ENCODE measurements at places on chromosomes 11 and 22.

DNA sequence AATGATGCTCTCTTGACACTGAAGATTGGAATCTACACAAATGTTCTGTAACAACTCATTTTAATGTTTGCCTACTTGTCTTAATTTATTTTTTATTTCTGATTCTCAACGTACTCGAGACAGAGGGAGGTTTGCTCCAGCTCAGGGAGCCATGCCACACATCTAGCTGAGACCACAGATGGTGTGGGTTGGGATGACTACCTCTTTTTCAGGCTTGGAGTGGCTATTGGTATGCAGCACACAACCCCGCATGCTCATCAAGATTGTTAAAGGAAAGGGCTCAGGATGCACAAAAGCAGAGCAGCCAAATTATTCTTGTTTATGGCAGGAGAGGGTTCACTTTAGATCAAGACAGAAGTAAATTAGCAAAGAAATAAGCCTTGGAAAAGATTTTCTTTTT lies 424.5 kb downstream of the OPCML start:
- DNase-seq: no peak

- no peak for DNase-seq
Observed at GRCh38 chr11:61596990-61597389, 16.1 kb upstream of the SYT7 start.

DNA sequence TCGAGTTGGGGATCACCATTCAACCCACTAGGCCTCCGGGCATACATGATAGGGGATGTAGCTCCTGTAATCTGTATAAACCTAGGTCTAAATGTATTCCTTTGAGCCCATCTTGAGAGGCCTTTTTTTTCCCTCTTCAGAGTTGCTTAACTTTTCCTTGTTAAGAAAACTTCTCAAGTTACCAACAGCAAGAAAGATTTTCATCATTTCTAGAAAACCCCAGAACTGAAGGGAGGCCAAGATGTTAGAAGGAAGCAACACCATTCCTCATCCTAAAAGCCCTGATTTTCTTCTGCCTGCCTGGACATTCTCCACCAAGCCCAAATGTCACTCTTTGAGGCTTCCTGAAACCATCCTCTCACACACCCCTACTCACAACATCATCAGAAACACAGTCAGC lies 79.4 kb downstream of the TMPRSS5 start:
- no peak for DNase-seq

DNA sequence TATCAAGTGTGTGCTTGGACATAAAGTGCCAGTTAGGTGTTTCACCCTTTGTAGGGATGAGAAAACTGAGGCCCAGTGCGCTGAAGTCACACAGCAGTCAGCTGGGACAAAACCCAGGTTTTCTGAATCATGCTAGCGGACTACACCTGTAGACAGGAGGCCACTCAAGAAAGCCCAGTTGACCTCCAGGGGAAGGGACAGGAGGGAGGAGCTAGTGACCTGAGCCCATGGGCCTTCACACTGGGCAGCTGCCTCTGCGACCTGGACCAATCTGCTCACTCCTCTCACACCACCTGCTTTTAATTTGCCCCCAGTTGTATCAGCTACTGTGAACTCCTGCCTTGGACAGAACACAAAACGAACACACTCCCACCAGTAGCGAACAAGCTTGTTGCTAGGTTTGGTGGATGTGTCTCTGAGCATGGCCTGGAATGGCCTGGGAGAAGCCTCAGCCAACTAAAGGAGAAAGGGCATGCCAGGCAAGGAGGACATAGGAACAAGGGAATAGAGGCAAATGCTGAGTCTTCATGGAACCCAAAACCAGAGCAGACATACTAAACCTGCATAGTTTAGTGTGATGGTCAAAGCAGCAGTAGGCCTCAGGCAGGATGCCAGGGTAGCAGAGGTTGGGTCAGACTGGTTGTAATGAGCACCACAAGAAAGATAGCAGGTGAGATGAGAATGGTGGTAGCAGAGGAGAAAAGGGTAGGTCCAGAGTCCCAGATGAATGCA lies 7.2 kb downstream of the LMO1 start:
- DNase-seq: no peak

- no peak for DNase-seq
Observed at GRCh38 chr11:1727861-1728260, 22.5 kb downstream of the IFITM10 start.

- DNase-seq: no peak
Observed at GRCh38 chr22:29647954-29648737, 44.7 kb downstream of the NF2 start.

- no peak for DNase-seq
Observed at GRCh38 chr11:68302670-68303069, 9.7 kb upstream of the LRP5 start.

- no peak for DNase-seq
Observed at GRCh38 chr11:61055776-61056175, 46.5 kb upstream of the CD5 start.

- DNase-seq: no peak
Observed at GRCh38 chr11:70668204-70669202, 270.2 kb downstream of the CTTN start.

DNA sequence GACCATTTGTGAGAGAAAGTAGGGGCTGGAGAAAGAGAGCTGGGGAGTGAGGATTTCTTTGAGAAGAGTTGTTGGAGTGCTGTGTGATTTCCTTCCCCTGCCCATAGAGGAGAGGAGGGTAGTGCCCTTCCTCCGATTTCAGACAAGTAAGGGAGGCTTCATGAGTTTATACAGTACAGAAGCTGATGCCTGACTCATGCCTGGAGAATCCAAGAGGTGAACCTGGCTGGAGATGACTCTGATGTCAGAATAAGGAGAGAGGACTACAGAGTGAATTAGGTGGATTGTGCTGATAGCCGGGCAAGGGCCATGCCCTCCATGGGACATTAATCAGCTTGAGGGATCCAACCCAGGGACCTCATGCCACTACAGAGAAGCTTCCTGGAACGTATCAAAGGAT lies 91.6 kb downstream of the FAR1 start:
- DNase-seq: no peak

- DNase-seq: no peak
Observed at GRCh38 chr11:2271077-2271326, 614 bp upstream of the ASCL2 start.

- no peak for DNase-seq
Observed at GRCh38 chr11:7414973-7415817, 70.1 kb upstream of the OLFML1 start.

GRCh38 chr11:108253176-108253575 lies 30.3 kb downstream of the ATM start:
- DNase-seq: no peak

- peak; percentile 18 for DNase-seq
Observed at GRCh38 chr11:106585061-106585460, 433.2 kb downstream of the GUCY1A2 start.

- no peak for DNase-seq
Observed at GRCh38 chr11:125262830-125263218, 98.3 kb downstream of the PKNOX2 start.

GRCh38 chr11:68997124-68997994 lies 15.7 kb downstream of the MRGPRF start:
- no peak for DNase-seq

- DNase-seq: no peak
Observed at GRCh38 chr11:92204731-92205130, 19.9 kb upstream of the FAT3 start.

DNA sequence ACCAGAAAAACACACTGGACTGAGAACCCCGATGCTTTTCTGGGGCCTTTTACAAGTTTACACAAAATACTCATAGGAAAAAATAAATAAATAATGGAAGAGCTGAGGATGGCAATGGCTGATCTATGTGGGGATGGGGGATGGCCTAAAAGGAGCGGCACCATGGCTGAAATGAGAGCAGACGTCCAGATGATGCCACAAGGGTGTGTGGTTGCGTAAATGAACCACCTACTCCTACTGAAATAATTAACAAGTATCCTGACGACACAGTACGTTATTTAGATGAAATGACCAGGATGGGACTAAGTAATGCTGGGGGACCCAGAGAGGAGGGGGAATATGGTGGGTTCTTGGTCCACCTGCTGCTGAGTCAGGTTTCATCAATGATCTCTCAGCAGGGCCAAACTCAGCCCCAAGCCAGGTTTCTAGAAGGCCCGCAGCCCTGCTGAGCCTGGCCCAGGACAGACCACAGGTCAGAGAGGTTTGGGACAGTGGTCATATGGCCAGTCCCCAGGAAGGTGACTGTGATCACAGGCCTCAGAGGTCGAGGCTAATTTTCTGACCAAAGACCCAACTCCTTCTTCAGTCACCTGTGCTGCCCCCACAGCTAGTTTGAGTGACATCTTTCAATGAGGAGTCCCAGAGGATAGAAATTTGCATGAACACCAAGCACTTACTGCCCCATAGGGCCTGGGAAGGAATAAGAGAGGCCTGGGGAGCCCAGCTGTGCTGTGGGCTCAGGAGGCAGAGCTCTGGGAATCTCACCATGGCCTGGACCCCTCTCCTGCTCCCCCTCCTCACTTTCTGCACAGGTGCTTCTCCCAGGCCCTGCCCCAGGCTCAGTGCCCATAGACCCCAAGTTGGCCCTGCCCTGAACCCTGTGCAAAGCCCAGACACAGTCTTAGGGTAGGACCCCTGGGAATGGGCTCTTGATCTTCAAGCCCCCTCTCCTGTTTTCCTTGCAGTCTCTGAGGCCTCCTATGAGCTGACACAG lies 76.3 kb upstream of the IGLL5 start:
- no peak for DNase-seq

GRCh38 chr11:109547356-109548027 lies 125.5 kb downstream of the C11orf87 start:
- no peak for DNase-seq

DNA sequence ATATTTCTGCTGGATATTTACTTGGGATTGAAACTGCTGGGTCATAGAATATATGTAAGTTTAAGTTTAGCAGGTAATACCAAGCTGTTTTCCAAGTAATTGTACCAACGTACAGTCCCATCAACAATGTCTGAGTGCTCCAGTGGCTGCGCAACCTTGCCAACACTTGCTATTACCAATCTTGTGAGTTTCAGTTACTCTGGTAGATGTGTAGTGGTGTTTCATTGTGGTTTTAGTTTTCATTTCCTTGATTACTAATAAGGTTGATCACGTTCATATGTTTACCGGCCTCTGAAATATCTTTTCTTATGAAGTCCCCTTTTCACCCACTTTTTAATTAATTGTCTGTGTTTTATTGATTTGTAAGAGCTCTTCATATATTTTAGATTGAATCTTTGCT lies 370.6 kb upstream of the CADM1 start:
- no peak for DNase-seq

DNA sequence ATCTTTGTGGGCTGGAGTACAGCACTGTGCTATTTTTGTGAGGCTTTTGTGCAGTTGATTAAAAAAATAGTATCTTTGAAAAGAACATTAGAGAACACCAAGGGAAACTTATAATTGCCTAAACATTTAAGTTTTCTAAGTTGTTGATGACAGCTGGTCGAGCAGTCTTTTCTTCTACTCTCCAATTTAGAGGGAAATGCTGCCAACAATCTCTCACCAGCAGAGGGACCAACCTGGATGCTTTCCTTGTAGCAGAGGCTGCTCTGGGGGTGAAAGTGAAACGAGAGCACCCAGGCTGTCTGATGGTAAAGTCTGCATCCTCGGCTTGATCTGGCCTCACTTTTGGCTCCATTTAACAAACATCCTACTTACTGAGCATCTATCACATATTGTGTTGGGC lies 1286.5 kb upstream of the TENM4 start:
- peak; percentile 5 for DNase-seq

- DNase-seq: no peak
Observed at GRCh38 chr11:66068923-66069714, 953 bp upstream of the PACS1 start.

DNA sequence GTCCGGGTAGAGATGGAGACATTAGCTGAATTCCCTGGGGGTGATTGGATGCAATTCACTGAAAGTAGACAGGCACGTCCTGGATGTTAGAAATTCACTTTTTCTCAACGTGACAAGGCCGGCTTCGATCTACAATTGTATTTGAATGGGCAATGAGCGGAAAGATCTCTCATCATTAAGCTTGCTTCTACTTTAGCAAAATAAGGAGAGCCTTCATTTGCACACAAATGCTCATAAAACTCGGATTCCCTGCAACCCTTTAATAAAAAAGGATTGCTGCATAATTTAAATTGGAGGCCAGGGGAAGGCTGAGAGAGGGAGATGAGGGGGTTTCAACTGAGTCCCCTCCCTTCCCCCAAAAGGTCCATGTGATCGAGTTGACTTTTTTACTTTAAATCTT lies 10.6 kb upstream of the PAX6 start:
- DNase-seq: no peak

Data from HEK293T (cell line).